ENCODE measurements at places on chromosomes 3 and 15.

DNA sequence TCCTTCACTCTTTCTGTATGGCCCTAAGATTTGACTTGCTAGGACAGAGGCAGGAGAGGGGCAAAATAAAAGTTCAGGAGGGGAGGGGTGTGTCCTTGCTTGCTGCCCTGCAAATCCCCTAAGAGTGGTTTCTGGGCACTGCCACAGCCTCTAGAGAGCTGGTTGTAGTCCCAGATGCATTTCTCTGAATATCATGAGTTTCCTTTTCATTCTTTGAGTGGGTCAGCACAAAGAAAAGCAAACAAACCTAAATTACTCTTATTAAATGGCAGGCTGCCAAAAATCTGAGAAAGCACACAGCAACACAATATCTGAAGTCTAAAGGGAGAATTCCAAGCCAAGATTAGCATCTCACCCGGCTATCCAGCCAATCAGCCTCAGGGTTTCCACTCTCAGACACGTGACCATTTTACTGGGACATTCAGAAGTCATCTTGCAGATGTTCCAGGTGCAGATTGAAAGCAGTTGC, 919.3 kb downstream of the TUSC7 start:
- DNase-seq, result peak; percentile 76

DNA sequence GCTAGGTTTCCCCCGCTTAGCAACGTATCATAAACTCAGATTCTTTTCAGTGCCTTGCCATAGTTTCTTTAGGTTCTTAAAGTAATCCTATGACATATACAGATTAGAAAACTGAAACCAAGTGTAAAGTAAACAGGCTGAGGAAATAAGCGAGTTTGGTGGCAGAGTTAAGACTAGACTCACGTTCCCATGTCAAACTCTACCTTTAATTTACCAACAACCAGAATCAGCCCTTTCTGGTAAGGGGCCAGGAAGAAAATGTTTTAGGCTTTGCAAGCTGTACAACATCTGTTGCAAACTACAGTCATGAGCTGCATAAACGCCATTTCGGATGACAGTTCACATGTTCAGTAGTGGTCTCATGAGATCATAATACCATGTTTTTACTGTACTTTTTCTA, 128.0 kb upstream of the PRICKLE2 start:
- DNase-seq, result no peak

DNA sequence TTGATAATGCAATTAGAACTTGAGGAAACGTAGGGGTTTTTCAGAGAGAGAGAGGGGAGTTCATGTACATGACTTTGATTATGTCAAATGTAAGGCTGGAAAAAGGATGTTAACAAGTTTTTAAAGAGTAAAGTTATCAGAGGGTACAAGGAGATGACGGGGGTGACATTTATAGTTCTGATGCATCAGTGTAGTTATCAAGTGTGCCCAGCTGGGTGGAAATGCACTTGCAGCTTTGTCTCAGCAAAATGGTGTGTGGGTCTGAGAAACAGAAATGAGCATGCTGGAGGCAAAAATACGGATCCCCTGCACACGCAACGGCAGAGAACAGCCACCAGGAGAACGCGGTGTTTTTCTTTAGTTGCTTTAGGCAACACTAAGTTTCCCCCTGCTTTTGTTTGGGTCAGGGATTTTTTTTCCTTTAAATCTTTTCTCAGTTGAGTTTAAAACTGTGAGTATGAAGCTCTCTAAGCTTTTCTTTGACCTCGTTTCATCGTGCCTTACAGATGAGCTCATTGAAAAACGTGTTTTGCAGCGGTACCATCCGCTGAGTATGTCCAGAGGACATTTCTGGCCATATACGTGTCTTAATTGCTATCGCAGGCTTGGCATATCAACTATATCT, 205.4 kb downstream of the PDZRN3 start:
- peak; percentile 90 for DNase-seq

- no peak for DNase-seq
These were observed 44.1 kb downstream of the CHST2 start for GRCh38 chr3:143163562-143164100.

DNA sequence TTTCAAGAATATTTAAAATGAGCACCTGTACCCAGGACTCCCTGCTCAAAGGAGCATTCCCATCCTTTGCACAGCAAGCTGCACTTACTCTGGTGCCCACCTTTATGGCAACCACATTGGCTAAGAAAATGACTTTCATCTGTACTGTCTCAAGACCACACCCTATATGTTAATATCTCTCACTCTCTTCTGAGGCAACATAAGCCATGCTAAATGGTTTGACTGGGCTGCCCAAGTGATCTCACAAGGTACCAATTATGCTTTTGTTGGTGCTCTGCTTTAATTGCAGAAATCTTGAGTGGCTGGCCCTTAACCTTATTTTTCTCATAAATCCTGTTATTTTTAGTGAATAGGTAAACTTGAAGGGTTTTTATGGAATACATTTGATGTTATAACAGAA, 17.7 kb downstream of the RYK start:
- DNase-seq, result no peak

GRCh38 chr3:18649666-18650363, 224.7 kb upstream of the SATB1 start:
- no peak for DNase-seq
